NCI-H526 treated with DMSO at 0.1 percent for 48 hours (cell line): ENCODE measurements at places on chromosomes 4 and X.

DNA sequence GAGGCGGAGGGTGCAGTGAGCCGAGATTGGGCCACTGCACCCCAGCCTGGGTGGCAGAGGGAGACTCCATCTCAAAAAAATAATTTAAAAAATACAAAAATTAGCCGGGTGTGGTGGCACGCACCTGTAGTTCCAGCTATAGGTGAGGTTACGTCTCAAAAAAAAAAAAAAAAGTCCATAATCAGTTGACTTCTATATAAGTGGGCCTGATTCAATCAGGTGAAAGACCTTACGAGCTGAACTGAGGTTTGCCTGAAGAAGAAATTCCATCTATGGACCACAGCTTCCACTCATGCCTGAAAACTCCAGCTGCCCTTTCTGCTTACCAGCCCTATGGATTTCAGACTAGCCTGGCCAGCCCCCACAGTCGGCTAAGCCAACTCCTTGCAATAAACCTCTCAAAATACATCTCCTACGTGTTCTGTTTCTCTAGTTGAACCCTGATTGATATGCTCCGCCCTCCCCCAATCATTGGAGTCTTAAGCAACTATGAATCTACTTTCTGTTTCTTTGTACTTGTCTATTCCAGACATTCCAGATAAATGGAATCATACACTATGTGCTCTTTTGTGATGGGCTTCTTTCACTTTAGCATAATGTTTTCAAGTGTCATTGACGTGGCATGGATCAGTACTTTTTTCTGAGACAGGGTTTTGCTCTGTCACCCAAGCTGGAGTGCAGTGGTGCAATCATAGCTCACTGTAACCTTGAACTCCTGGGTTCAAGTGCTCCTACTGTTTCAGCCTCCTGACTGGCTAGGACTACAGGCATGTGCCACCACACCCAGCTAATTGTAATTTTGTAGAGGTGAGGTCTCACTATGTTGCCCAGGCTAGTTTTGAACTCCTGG is 36.6 kb downstream of the SAT1 start:
- DNase-seq, result no peak

DNA sequence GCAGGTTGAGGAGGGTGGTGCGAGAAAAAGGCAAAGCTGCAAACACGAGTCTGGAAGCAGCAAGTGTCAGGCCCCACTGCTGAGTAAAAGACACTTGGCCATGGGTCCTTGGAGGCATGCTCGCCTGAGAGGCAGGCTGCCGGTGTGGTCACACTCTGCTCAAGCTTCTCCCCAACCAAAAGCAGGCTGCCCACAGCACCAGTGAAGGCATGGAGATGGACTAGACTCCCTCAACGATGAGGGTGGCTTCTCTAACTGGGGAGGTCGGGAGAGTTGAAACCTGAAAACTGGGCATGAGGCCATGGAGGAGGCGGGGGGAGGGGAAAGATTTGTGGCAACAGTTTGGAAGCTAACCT is 86.5 kb downstream of the ATG4A start:
- DNase-seq, result no peak

- no peak for DNase-seq
These were observed 3.4 kb upstream of the MAML3 start for GRCh38 chr4:140157341-140157740.

DNA sequence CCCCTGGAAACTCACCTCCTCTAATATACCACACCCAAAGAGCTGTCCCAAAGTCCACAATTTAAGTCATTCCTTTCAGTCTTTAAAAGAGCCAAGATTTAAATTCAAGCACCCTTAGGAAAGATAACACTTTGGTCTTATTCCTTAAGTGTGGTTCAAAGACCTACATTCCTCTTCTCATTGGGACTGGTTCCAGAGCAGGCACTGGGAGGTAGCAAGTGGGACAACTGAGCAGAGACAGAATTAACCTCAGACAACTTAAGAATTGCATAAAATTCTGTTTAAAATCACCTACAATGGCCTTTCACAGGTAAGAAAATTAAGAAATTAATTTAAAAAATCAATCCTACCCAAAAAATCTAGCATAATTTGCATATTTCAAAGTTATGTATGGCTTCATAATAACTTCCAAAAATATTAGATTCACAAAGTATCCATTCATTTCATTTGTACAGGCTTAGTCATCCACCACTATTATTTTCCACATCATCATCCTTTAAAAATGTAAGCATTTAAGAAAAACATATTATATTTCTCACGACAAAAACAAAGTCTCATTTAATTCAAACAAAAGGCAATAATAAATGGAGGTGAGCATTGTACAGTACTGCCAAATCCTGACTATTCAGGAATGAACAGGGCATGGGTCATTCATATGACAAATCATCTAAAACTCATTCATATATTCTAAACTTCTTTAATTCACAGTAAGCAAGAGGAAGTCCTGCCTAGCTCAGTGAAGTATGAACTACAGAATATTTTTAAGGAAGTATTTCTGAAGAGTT is 13.6 kb downstream of the PRSS12 start:
- DNase-seq, result no peak

DNA sequence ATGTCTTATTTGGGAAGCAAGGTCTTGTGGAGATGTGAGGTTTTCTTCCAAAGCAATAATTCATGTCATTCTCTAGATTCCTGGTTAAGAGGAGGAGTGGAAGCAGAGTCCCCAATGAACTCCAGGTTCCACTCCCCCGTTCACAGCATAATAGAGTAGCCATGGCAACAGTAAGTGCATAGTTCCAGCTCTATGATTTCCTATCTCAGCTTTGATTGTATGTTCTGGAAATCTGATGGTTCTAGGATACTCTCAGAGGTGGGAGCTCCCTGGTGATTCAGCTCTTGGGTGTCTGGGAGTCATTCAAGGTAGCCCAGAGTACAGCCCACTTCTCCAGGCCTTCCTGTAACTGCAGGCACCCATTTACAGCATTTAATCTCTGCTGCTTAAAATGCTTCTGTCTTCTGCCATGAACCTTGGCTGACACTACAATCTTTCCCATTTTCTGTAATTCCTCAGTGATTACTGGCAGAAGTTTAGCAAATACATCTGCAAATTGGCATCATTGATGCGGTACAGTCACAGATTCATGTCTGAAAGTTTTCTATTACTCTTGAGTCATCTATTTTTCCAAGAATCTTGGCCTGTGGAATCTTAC is 242.0 kb downstream of the MAPK10 start:
- DNase-seq, result no peak

- no peak for DNase-seq
These were observed 30.8 kb downstream of the CPLX1 start for GRCh38 chr4:794900-795725.

- no peak for DNase-seq
These were observed 20.4 kb upstream of the TBC1D14 start for GRCh38 chr4:6889101-6889735.

DNA sequence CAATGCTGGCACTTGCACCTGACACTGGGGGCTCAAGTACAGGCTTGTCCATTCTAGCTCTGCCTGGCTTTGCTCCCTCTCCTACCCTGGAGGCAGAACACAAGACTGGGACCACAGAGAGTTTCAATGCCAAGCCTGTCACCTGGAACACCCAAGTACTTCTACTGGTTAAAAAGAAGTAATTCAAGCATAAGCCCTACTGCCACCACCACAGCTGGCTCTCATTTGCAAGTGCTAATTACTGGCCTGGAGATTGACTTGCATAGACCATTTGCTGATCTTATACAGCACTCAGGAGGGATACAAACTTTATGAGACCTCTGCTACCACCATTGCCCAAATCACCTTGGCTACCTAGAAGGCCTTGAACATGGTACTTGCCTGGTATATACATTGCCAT is 1550.9 kb downstream of the C4orf33 start:
- DNase-seq, result no peak

DNA sequence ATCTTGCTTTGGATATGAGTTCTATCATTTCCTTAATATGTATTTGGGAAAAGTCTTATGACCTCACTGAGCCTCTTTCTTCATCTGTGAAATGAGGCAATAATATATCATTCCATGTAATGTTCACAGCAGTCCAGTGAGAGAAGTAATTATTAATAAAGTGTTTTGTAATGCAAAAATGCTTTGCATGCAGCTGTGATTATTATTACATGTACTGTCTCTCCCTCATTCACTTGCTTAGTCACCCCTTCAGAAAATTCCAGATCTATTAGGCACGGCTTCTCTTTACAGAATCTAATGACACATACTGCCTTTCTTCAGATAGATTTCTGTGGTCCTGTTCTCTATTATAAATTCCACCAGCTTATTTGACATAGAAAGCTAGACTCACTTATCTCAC is 53.5 kb upstream of the FGF13 start:
- no peak for DNase-seq

DNA sequence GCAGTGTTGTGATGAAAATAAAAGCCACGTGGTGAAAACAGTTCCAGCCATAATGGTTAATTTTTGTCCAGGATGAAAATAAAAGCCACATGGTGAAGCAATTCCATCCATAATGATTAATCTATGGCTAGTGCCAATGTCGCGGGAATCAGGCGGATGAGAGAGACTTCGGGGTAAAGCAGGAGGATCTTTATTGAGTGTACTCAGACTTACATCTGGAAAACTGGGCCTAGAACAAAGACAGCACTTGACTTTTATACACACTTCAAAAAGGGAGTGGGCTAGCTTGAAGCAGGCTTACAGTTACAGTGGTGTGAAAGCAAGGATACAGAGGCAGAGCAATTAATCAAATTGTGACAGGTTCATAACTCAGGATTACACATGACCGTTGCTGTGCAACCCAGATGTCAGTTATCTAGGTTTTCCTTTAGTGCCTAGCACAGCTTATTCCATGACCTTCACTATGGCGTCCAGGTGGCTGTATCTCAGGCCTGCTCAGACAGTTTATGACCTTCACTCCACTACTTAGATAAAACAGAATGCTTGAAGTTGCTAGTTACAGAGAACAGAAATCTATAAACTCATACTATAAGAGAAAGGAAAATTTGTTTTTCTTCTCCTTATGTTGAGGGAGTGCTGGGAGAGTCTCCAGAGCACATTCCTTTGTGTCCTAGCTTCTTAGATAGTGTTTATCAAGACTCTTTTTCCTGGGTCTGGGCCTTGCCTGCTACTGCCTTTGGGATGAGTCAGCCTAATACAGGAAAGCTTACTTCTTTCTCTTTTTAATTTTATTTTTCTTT is 5.9 kb upstream of the PLA2G12A start:
- DNase-seq, result no peak

DNA sequence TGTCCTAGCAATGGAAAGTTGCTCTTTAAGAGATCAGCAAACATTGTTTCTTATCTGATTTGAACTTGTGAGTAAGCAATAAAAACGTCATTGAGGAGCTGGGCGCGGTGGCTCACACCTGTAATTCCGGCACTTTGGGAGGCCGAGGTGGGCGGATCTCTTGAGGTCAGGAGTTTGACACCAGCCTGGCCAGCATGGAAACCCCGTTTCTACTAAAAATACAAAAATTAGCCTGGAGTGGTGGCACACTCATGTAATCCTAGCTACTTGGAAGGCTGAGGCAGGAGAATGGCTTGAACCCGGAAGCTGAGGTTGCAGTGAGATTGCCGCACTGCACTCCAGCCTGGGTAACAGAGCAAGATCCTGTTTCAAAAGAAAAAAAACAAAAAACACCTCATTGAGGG is 11.2 kb upstream of the PLAC8 start:
- DNase-seq, result no peak

- DNase-seq, result no peak
These were observed 173.5 kb downstream of the GRID2 start for GRCh38 chr4:92477298-92477697.

GRCh38 chrX:130625386-130625785 is 223.6 kb downstream of the RBMX2 start:
- peak; percentile 3 for DNase-seq

DNA sequence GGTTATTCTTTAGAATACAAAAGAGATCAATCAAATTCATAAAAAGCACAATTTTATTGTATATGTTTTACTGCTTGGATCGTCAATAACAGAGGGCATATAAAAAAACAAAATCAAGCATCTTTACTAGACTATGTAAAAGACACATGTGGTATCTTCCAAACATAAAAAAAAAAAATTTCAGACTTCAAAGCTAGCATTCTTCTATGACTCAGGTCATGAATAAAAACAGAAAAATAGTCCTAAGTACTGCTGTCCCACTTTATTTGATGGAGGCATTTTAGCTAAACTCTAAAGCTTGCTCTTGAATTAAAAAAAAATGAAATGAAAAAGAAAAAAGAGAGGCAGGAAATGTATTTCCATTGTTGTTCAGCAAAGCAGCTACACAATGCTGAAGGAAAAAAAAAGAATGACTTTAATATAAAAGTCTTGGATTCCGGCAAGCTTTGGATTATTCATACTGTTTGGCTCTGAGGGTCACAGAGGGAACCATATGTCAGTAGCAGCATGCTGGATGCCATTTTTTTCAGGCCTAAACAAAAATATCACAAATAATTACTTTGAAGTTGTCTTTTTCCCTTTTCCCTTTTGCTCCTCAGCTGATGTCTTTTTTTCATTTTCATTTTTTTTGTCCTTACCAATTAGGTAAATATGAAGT is 249.1 kb upstream of the DIAPH2 start:
- no peak for DNase-seq

GRCh38 chr4:36990128-36990872 is 254.2 kb upstream of the NWD2 start:
- no peak for DNase-seq

- DNase-seq, result no peak
These were observed 2.0 kb downstream of the DAPP1 start for GRCh38 chr4:99818661-99819060.

GRCh38 chr4:13981499-13981898 is 354.0 kb upstream of the BOD1L1 start:
- no peak for DNase-seq
